Kidney (tissue), 22 donors: ENCODE measurements at places on chromosomes 7 and 10.

GRCh38 chr7:4665661-4666060 is 16.4 kb upstream of the FOXK1 start:
- DNase-seq: no peak

GRCh38 chr10:98696516-98696915 is 249.8 kb upstream of the HPS1 start:
- no peak for DNase-seq

DNA sequence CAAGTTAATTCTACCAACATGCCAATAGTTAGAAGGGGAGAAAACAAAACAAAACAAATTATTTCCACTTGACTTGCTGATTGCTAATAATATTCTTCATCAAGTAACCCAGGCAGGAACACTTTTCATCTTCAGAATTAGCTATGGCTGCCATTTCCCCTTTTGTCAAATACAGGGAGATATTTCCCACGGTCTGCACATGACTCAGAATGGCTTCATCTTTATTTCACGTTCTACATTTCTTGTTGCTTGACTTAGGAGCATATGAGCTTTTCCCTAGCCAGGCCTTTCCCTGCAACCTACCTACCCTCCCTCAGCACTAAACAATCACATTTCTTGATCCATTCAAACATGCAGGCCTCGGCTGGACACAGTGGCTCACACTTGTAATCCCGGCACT is 6.5 kb downstream of the CPVL start:
- DNase-seq: no peak

DNA sequence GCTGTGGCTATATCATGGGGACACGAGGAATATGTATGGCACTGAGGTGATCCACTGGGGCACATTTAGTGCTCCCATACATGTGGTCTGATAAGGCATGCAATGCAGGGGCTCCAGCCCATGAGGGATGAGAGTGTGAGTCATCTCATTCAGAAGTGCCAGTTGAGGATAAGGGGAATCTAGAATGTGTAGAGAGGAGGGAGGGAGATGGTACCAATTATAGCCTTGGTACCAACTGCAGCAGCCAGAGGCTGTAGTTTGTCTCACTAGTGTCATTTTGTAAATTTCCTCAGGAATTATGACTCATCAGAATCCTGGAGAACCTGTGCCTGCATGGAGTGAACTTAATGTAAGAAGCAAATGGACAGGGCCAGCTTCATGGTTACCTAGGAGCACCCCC is 46.2 kb downstream of the LAMB4 start:
- no peak for DNase-seq

DNA sequence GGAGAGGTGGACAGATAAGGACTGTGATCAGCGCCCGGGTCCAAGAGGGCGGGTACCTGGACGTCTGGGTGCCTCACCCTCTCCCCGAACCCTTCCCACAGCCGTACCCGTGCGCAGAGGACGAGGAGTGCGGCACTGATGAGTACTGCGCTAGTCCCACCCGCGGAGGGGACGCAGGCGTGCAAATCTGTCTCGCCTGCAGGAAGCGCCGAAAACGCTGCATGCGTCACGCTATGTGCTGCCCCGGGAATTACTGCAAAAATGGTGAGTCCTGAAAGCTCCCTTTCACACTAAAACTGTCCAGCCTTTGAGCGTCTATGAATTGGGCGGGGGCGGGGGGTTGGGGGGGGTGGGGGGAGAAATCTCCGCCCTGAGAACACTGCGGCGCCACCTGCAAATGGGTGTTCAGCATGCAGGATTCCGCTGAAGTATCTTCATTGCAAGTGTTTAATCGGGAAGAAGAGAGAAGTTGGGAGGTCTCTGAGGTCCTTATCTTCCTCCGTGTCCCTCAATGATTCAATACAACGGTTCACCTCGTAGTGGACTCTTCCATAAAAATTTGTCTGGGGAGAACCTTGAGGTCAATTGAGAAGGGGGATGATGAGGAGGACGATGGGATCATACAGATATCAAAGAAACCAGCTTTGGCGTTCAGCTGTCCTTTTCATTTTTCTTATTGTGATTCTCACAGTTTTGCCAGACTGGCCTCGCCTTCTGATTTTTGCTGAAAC is 906 bp downstream of the DKK1 start:
- DNase-seq: peak; percentile 31
